Stimulated activated CD4-positive, alpha-beta T cell treated with anti-CD3 and anti-CD28 coated beads, Interleukin-1b, Interleukin-23, amount 100 ng/mL, for 24 hours (primary cell): ENCODE measurements at places on chromosomes 5 and 9.
A peak's percentile ranks its signal among the peaks of the same experiment; 100 is the strongest.

DNA sequence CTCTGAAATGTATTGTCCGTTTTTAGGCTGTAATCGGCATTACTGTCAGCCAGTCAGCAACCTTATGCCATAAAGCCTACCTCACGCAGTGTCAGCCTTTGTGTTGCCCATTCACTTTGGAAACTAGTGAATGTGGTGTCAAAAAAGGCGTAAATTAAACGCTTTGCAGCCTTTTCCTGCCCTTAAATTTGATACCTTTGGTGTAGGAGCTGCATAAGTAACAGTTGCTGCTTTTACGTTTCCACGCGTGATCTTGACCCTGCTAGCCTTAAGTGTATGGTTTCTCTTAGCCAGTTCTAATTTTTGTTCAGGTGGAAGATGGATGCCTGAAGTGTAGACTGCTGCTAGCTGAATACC lies 257.7 kb downstream of the EPB41L4A start:
- DNase-seq, result no peak

GRCh38 chr9:68629042-68629441 lies 76.0 kb upstream of the PIP5K1B start:
- no peak for DNase-seq

GRCh38 chr9:15116130-15116580 lies 190.9 kb downstream of the TTC39B start:
- DNase-seq, result no peak

DNA sequence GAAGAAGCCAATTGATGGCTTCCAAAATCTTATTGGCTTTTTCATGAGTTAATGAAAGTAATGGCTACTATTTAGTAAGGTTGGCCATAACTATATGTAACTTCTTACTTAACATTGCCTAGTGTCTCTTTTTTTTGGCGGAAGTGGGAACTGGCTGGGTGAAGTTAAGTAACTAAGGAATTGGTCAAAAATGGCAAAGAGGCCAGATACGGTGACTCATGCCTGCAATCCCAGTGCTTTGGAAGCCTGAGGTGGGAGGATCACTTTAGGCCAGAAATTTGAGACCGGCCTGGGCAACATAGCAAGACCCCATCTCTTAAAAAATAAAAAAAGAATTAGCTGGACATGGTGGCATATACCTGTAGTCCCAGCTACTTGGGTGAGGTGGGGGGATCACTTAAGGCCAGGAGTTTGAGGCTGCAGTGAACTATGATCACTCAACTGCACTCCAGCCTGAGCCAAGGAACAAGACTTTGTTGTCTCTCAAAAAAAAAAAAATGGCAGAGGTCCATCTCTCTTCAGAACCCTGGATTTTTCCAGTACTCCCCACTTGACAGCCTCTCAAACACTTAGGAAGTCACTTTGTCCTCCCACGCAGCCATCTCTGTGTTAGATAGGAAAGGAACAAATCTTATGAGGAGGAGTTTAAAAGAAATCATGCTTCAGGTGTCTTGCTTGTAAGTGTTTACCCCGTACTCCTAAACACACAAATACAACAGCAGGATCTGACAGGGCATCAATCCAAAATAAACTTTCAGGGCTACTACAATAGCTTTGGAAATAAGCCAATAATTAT lies 75.7 kb downstream of the TEK start:
- DNase-seq, result no peak

GRCh38 chr5:68178579-68178978 lies 37.0 kb upstream of the PIK3R1 start:
- no peak for DNase-seq

- no peak for DNase-seq
These were observed 68.2 kb upstream of the EGFLAM start for GRCh38 chr5:38190111-38190510.

DNA sequence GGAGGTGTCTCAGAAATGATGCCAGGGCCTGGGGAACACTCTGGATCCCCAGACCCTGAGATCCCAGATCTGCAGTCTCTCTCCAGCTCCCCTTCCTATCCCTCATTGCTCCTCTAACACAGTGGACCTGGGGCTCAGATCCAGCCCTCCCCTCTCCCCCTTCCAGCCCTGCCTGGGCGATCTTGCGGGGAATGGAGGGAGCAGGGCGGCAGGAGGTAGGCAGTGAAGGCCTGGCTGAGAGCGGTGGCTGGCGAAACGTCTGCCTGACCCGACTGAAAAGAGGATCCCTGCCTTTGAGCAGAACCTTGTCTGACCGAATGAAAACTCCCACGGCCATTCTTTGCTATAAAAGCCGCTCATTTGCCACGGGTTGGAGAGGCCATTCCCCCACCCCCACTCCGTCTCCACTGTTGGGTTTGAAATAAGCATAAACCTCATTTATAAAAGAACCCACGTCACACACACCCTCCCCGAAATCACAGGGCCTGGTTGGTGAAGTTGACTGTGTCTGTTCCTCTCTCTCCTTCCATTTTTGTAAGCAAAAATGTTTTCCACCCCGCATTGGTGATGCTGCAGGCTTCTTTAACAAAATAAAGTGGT lies 8.8 kb downstream of the MSX2 start:
- DNase-seq, result no peak

- DNase-seq, result no peak
These were observed 1.4 kb downstream of the FAM193B start for GRCh38 chr5:177552839-177553455.

DNA sequence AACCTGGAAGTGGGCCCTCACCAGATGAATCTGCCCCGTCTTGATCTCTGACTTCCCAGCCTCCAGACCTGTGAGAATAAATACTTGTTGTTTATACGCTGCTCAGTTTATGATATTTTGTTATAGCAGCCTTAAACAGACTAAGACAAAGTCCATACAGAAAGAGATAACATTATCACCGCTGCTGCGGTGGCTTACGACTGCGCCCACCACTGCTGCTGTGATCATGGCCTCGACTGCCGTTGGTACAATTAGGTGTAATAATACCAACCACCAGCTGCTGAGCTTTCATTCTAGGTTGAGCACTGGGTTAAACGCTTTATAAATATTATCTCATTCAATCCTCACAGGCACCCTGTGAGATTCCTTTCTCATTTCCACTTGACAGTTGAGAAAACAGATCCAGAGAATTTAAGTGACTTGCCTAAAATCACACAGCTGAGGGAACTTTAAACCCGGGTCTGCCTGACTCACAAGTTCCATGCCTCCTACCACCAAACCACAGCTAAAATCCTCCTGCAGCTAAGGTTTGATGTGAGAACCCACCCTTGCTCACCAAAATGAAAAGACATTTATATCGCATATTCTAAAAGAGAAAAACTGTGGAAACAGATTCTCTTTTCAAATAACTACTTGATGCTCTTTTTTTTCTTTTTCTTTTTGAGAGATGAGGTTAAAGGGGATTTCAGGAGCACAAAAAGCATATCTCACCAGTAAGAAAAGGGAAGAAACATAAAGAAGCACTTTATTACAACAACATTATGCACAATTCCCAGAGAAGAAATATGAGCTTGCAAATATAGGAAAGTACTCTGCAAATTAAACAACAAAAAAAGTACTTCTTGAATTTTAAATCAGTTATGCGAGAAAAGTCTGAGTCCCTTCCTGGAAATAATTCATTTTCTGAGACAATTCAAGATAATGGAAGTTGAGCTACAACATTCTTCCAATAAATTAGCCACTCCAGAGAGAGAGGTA lies 23.9 kb downstream of the GOLM1 start:
- DNase-seq, result no peak

DNA sequence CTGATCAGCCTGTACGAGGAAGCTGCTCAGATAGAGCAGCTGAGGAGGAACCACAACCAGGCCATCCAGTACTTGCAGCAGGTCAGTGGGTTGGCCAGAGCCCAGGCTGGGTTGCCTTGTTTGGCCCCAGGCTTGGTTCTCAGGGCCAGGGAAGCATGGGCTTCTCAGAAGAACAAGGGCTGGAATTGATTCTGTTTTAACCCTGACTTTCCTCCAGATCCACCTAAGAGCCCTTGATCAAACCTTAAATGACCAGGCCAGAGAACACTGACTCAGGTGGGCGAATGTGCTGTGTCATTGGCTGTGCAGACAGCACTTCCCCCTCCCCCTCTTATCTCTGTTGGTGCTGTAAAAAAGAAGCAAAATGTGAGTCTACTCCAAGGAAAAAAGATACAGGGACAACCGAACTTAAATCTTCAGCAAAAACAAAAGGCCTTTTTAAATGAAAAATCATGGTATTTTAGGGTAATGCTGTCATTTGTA lies 28.1 kb downstream of the TTC23L start:
- no peak for DNase-seq

GRCh38 chr5:71883742-71884103 lies 164.6 kb downstream of the CARTPT start:
- no peak for DNase-seq

- no peak for DNase-seq
These were observed 78.8 kb downstream of the GPR21 start for GRCh38 chr9:123112015-123112975.

DNA sequence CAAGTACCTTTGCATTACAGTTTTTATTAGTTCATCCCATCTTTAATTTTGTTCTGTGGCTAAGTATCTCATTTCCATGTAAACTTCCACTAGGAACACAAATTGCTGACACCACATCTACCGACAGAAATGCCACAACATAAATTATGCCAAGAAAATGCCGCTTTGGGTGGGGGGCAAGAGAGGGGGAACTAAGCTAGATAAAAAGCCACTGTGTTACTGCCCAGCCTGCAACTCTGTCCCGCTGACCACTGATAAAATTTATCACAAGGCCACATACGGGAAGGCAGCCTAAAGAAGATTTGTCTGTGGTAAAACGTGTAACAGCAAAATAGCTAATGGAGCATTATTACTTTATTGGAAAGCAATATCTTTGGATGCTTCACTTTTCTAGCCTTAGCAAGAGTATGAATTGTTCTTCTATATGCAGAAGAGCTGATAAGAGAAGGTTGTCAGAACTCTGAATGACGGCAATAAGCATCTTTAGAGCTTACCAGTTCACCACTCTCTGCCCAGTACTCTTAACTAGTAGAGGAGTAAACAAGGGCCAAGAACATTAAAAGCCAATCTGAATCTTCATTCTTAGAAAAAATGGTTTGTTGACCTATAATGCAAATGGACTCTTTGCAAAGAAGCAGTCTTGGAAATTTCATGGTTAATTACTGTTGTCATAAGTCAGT lies 172.2 kb upstream of the MEF2C start:
- no peak for DNase-seq

DNA sequence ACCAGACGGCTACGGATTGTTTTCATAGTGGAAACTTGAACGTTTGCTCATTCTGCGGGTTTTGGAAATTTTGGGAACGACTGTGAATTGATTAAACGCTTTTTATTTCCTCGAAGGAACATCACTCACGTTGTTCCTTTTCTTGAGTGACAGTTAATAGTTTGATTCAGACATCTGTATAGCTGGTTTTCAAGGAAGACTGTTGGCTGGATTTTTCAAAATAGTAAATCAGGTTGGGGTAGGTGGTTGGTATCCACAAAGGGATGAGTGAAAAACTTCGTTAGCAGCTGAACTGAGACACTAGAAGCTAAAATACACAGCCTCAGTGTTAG lies 1.1 kb downstream of the TGFBR1 start:
- DNase-seq, result no peak

- no peak for DNase-seq
These were observed 82.8 kb downstream of the LMX1B start for GRCh38 chr9:126696401-126697145.

- DNase-seq, result no peak
These were observed 7.6 kb upstream of the GBGT1 start for GRCh38 chr9:133171161-133171961.

DNA sequence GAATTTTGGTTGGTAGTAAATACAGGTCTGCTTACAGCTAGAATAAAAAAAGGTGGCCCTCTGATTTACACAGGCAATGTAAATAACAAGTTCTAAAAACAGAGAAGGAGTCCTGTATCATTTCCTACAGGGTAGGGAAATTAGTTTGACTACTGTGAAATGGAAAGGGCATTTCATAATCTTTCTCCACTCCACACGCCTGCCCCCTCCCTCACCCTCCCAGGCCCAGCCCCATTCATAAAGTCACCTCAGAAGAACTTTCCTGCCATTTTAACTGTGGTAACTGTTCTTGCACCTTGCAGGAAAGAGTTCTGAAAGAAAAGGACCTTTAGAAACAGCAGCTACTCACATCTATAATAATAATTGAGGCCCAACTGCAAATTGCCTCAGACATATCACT lies 69.7 kb downstream of the MEF2C start:
- DNase-seq, result no peak

DNA sequence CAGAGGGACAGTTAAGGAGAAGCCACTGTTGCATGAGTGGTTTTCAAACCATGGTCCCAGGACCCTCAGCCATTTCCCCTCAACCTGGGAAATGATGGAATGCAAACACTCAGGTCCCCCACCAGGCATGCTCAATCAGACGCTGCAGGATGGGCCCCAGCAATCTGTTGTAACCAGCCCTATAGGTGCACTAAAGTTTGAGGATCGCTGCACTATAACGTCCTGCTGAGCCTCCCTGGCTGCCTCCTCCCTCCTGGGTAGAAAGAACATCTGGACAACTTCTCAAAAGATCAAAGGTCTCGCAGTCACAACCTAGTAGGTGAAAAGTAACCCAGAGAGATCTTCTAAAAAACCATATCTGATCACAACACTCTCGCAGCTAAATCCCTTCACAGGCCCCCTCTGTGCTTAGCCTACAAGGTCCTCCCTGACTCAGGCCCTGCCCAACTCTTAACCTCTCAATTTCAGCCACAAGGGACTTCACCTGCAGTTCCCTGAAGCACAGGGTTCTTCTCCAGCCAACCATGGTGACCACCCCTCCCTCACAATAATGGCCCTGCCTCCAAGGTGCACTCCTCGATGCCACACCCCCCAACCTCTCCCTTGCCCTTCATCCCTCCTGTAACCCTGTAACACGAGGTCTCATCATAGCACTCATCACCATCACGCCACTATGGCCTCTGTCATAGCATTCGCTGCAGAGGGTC lies 3.5 kb downstream of the SHB start:
- no peak for DNase-seq

DNA sequence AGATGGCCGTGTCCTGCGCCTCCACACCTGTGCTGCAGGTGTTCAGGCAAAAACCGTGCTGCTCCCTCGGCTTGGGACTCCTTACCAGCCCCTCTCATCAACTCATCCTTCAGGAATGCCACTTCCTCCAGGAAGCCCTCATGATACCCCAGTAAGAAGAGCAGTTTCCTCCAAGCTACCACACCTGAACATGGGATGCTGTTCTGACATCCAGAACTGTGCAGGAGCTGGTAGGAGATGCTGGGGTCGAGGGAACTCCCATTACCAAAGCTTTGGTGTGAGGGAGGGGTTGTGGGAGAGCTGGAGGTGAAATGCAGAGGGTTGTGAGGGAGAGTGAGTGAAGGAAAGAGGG lies 18.9 kb downstream of the CARD19 start:
- no peak for DNase-seq

- DNase-seq, result peak; percentile 67
These were observed 1.9 kb upstream of the FIBCD1 start for GRCh38 chr9:130940693-130941576.

DNA sequence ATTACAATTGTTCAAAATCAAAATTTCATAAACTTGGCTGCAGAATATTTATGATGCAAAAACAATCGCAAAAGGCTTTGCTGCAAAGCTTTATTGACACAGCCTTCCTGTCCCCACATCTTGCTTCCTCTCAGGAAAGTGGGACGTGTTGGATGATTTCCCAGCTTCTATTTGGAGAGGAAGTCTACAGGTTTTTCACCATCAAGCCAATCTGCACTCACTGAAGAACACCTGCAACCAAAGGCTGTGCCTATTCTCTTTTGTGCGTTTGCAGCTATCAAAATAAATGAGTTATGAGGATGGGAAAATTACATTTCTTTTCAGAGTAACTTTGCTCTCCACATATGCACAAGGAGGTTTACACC lies 214.4 kb downstream of the PLK2 start:
- no peak for DNase-seq
